ENCODE measurements at places on chromosomes 4 and X. TPM values are rescaled to one million over a fixed set of nuclear protein-coding genes. Genes with fewer than 3 reads are reported as not detected.

DNA sequence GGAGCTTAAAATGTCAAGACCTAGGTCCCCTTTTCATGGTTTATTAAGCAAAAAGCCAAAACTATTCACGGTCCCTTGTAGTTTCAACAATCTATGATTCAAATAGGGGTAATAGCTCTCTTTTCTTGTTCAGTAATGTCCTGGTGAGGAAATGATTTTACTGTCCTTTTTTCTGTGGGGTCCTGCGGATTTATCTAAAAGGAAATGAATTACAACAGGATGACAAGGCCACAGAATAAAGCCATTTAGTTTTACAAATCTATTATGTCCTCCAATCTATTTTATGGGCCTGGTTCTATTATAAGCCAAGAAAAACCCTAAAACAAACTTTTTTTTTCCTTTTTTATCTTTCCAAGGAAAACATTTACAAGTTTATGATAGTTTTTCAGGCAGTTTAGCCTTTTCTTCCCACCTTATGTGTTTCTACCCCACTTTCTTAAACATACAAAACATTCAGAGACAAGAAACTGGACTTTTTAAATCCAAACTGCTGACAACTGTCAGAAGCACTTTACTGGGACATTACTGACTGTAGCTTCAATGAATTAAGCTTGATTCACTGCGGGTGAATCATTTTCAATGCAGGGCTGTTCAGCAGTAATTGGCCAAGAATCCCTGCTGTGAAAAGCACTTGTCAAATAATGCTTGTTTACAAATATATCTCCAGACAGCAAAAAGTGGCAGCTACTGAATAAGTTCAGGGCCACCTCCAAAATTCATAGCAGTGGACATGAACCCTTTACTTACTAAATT, 4.3 kb downstream of the EPHA5 start:
- peaks cover 48% of the 10 kb centered on the region for H3K27me3 ChIP-seq
- H3K27ac ChIP-seq, result no peak overlapping the region
- no peaks in the 10 kb centered on the region for H3K4me1 ChIP-seq
- H3K36me3 ChIP-seq, result no peaks in the 10 kb centered on the region
- no peak overlapping the region for H3K4me3 ChIP-seq

GRCh38 chr4:130712038-130712437, 1616.1 kb downstream of the C4orf33 start:
- H3K4me3 ChIP-seq, result no peak overlapping the region
- no peak for DNase-seq
- no peaks in the 10 kb centered on the region for H3K27me3 ChIP-seq
- H3K36me3 ChIP-seq, result no peaks in the 10 kb centered on the region
- H3K4me1 ChIP-seq, result no peaks in the 10 kb centered on the region

- no peak overlapping the region for H3K27ac ChIP-seq
- H3K4me1 ChIP-seq, result no peaks in the 10 kb centered on the region
- H3K36me3 ChIP-seq, result no peaks in the 10 kb centered on the region
- H3K4me3 ChIP-seq, result no peak overlapping the region
- no peaks in the 10 kb centered on the region for H3K27me3 ChIP-seq
These were observed 69.6 kb downstream of the F9 start for GRCh38 chrX:139600105-139600504.

GRCh38 chr4:81207828-81208227, 7.2 kb downstream of the PRKG2 start:
- no peak for DNase-seq
- H3K4me3 ChIP-seq, result no peak overlapping the region
- no peaks in the 10 kb centered on the region for H3K36me3 ChIP-seq
- no peaks in the 10 kb centered on the region for H3K4me1 ChIP-seq
- H3K27ac ChIP-seq, result no peak overlapping the region
- peaks cover 8% of the 10 kb centered on the region for H3K27me3 ChIP-seq

GRCh38 chr4:163911891-163912290, 417.4 kb downstream of the TMA16 start:
- H3K27me3 ChIP-seq, result no peaks in the 10 kb centered on the region
- DNase-seq, result no peak

DNA sequence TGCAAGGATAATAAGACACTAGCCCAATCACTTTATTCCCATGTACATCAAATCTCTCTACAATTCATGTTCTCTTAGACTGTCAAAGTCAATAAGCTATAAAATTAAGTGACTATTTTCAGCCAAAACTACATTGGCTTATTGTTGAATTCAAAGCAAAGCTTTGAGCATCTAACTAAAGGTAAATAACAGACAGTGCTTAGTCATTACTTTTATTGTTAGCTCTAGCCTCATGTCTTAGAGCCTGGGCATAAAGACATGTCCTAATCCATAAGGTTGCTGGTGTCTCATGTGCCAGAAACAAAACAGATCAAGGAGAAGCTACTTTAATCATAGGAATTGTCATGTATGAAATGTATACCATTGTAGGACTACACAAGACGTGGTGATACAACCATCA, 103.1 kb upstream of the UNC5C start:
- H3K4me1 ChIP-seq, result no peaks in the 10 kb centered on the region
- H3K27ac ChIP-seq, result no peak overlapping the region
- no peaks in the 10 kb centered on the region for H3K27me3 ChIP-seq

DNA sequence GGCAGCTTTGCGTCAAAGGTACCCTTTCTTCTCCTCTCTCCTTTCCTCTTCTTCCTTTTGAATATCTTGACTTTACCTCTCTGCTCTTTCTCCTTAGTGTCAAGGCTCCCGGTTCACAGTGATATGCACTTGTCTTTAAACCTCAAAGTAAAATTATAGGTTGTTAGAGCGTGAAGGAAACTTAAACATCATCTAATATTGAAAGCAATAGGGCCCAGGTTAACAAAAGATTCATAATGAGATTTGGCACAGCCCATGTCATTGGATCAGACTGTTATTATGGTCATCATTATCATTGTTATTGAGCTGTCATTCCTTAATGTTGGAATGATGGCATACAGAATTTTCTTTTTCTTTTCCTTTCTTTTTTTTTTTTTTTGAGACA, 32.5 kb downstream of the FTHL17 start:
- DNase-seq, result no peak
- H3K36me3 ChIP-seq, result no peaks in the 10 kb centered on the region
- H3K27me3 ChIP-seq, result no peaks in the 10 kb centered on the region
- H3K4me1 ChIP-seq, result no peaks in the 10 kb centered on the region
- H3K4me3 ChIP-seq, result no peak overlapping the region
- H3K27ac ChIP-seq, result no peak overlapping the region

GRCh38 chrX:56783450-56783831, 54.4 kb downstream of the NBDY start:
- no peaks in the 10 kb centered on the region for H3K4me1 ChIP-seq
- peak; percentile 84 for DNase-seq
- peak overlapping the region; percentile 77 for H3K27ac ChIP-seq
- no peaks in the 10 kb centered on the region for H3K27me3 ChIP-seq
- peak overlapping the region; percentile 50 for H3K4me3 ChIP-seq

- no peaks in the 10 kb centered on the region for H3K27me3 ChIP-seq
- no peaks in the 10 kb centered on the region for H3K36me3 ChIP-seq
These were observed 26.7 kb downstream of the C4orf54 start for GRCh38 chr4:99630857-99631360.

DNA sequence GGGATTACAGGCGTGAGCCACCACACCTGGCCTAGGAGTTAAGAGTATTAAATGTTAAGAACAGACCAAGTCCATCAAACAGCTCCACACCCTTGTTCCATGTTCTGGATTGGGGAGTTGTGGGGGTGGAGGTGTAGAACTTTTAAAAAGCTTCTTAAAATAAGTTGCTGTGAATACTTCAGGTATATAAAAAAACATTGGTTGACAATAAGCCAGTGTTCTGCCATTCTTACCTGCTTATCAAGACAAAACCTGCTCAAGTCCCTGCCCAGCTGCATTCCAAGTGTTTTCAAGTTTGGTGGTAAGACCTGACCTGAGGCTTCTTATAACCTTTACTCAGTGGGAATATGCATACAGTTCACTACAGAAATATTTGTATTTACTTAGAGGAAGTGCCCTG, 6.4 kb downstream of the RBM3 start:
- peaks cover 3% of the 10 kb centered on the region for H3K36me3 ChIP-seq
- H3K4me3 ChIP-seq, result no peak overlapping the region
- H3K4me1 ChIP-seq, result peaks cover 7% of the 10 kb centered on the region
- no peak for DNase-seq
- H3K27ac ChIP-seq, result no peak overlapping the region

DNA sequence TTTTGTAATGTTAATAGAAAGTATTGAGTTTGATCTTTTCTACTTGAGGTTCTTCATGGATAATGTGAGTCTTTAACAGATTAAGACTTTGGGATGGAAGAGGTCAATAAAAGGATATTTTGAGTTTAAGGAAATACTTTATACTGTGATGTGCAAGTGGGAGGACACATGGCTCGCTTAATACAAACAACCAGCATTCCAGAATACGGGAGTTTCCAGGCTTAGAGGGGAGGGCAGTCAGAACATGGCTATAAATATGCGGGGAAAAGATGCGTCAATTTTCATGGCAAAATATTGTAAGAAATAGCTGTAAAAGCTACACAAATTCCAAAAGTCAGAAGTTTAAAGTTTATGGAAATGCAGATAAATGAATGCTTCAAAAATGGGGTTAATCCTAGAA, 192.3 kb downstream of the AASDH start:
- H3K4me3 ChIP-seq, result no peak overlapping the region
- H3K27ac ChIP-seq, result no peak overlapping the region
- H3K27me3 ChIP-seq, result no peaks in the 10 kb centered on the region
- DNase-seq, result no peak
- H3K36me3 ChIP-seq, result no peaks in the 10 kb centered on the region
- H3K4me1 ChIP-seq, result no peaks in the 10 kb centered on the region

MAGEA9B gene
- total RNA-seq, result not detected

DNA sequence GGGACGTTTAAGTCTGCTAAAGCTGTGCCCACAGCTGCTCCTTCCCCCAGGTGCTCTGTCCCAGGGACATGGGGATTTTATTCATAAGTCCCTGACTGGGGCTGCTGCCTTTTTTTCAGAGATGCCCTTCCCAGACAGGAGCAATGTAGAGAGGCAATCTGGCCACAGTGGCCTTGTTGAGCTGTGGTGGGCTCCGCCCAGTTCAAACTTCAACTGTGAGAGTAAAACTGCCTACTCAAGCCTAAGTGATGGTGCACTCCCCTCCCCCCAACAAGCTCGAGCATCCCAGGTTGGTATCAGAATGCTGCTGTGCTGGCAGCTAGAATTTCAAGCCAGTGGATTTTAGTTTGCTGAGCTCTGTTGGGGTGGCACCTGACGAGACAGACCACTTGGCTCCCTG, 1371.4 kb downstream of the ADGRL3 start:
- no peak for DNase-seq
- no peaks in the 10 kb centered on the region for H3K36me3 ChIP-seq
- no peak overlapping the region for H3K4me3 ChIP-seq

DNA sequence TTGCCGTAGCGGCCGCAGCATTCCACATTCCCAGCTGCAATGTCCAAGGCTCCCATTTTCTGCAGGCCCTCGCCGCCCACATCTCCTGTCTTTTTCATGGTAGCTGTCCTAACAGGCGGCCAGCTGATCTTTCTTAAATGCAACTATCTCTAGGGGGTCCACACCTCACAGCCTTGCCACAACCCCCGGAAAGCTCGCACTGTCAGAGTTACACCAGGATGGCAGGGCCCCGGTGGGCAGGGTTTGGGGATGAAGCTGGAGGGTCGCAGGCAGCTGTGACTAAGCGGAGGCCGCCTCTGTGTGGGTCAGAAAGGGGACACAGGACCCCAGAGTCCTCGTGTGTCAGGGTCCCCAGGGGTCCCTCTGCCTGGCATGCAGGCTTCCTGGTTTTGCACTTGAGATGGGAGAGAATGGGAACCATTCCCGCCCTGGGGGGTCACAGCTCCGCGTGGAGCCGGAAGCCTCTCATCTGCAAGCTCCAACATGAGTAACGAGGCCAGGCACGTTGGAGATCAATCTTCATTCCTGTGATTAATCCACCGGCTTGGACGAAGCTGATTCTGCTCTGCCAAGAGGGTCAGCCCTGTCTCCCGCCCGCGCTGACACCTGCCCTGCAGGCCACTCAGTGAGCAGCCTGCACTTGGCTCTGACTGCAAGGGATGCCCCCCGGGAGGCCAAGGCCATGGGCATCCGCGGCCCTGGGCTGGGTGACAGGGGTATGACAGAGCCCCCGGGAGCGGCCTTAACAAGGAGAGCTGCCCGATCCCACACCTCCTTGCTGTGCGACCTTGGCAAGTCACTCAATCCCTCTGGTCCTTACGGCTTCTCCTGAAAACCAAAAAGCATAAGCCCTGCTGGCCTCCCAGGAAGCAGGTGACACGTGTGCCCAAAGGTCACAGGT, 97.9 kb downstream of the ADRA2C start:
- DNase-seq, result no peak
- peaks cover 12% of the 10 kb centered on the region for H3K27me3 ChIP-seq
- peaks cover 13% of the 10 kb centered on the region for H3K4me1 ChIP-seq
- H3K36me3 ChIP-seq, result no peaks in the 10 kb centered on the region

DNA sequence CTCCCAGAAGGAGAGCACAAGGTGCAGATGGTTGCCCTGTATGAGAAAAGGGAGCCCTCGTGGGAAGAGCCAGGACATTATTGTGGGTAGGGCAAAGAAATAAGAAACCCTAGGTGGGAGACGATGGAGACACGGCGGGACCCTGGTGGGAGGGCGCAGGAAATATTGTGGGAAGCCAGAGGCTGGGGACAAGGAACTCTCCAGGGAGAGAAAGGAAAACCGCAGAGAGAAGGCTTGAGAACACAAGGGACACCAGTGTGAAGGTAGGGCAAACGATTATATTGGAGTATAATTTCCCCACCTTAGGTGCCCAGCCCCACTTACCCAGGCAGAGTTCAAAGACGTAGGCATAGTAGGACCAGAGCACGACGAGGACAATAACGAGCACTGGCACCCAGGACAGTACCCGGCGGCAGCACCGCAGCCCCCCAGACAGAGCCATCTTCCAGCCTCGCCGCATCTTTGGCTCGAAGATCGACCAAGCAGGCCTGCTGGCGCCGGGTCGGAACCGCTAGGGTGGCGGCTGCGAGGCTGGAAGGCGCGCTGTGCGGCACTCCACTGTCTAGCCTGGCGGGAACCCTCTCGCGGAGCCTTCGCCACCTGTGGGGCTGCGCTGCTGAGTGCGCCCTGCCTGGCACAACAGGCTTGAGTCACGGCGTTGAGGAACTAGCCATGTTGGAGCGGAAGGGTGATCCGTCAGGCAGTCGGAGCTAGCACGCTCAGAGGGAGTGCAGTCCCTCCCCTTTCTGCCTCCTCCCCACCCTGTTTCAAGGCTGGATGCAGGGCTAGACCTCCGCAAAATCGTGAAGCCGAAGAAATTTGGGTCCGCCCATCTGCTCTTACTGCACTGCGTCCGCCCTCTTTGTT, at the start of gene ZDHHC15:
Gene ZDHHC15, minus strand, starts transcription at position 473 of the 867 bp plus-strand sequence. Its CDS starts 13 bp downstream, at position 460.
- peaks cover 8% of the 10 kb centered on the region for H3K4me1 ChIP-seq
- peak; percentile 73 for DNase-seq
- H3K4me3 ChIP-seq, result peak within 1 kb of the TSS; percentile 64
- no peaks in the 10 kb centered on the region for H3K27me3 ChIP-seq
- H3K27ac ChIP-seq, result peak within 1 kb of the TSS; percentile 33

GRCh38 chr4:17117746-17118145, 219.3 kb upstream of the LDB2 start:
- H3K36me3 ChIP-seq, result no peaks in the 10 kb centered on the region
- no peaks in the 10 kb centered on the region for H3K4me1 ChIP-seq
- no peaks in the 10 kb centered on the region for H3K27me3 ChIP-seq
- no peak for DNase-seq
- H3K4me3 ChIP-seq, result no peak overlapping the region

TTC29 gene
- not detected for total RNA-seq

Measured in heart left ventricle (tissue), 16 donors.